ENCODE measurements at places on chromosomes 2 and 18. TPM values are rescaled to one million over a fixed set of nuclear protein-coding genes. Genes with fewer than 3 reads are reported as not detected.

Gene TOGARAM2
- not detected for total RNA-seq

Gene NPAS2
- 29.7 TPM for total RNA-seq

Gene IFIH1
- 8.5 TPM for total RNA-seq

Gene SALL3
- under 0.01 TPM for total RNA-seq

Gene KCNE4
- 151 TPM for total RNA-seq

Gene CNGA3
- total RNA-seq: not detected

Gene TBR1
- total RNA-seq: not detected

Gene CRYGD
- not detected for total RNA-seq

Gene IL1RN
- total RNA-seq: 0.28 TPM

Gene MAP2
- 5.2 TPM for total RNA-seq

Gene IL1R1
- total RNA-seq: 136 TPM

Gene ZBTB7C
- not detected for total RNA-seq

Gene SCG2
- 1.5 TPM for total RNA-seq

Gene IGFBP5
- 386 TPM for total RNA-seq

Gene POMC
- 0.85 TPM for total RNA-seq

Gene BOK
- total RNA-seq: 20.1 TPM

Gene HOXD3
- 0.28 TPM for total RNA-seq

Gene CLEC4F
- total RNA-seq: not detected

Gene LIMS4
- total RNA-seq: 8.1 TPM

Gene IL37
- not detected for total RNA-seq

Gene EN1
- not detected for total RNA-seq

Gene AGXT
- total RNA-seq: not detected

Gene PHLPP1
- 4.6 TPM for total RNA-seq

Gene LPIN2
- 25.7 TPM for total RNA-seq

Gene ALK
- total RNA-seq: not detected

Gene CYP27A1
- total RNA-seq: 0.58 TPM

Gene CNTNAP5
- under 0.01 TPM for total RNA-seq

Gene CACNB4
- 2.3 TPM for total RNA-seq

Data from regular cardiac myocyte (primary cell).